NCI-H774 (cell line): ENCODE measurements at places on chromosomes 6 and 20.

DNA sequence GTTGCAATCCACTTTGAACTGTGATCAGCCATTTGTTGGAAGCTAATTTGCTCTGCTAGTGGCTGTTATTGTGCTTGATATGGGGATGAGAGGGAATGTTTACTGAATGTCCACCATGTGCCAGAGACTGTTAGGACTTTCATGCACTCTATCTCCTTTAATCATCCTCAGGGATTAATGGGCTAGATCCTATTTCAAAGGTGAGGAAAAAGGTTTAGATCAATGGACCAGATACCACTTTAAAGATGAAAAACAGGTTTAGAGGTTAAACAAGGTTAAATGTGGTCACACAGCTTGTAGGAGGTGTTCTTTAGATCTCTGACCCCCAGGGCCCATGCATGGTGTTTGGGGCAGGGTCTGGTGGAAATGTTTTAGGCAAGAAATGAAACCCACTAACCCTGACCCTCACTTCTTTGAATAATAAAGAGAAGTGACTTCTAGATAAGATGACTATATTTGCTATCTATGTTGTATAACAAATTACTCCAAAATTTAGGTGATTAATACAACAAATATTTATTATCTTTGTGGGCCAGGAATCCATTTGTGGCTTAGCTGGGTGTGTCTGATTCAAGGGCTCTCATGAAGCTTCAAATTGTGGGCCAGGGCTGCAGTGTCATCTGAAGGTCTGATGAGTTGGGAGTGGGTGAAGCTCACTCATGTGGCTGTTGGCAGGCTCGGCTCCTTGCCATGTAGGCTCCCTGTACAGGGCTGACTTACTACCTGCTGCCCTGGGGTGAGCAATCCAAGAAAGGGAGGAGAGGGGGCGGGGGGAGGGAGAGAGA lies 127.8 kb upstream of the FOXA2 start:
- DNase-seq = no peak

GRCh38 chr6:20211941-20212391 lies 303 bp downstream of the MBOAT1 start:
- peak; percentile 46 for DNase-seq

GRCh38 chr20:8964959-8965562 lies 103.8 kb upstream of the PLCB4 start:
- DNase-seq = no peak

GRCh38 chr6:169937389-169938261 lies 186.2 kb downstream of the ERMARD start:
- no peak for DNase-seq

- no peak for DNase-seq
These were observed 92.5 kb downstream of the SLC24A3 start for GRCh38 chr20:19304886-19305415.

- no peak for DNase-seq
These were observed 512.6 kb downstream of the LMBRD1 start for GRCh38 chr6:69284176-69284730.

DNA sequence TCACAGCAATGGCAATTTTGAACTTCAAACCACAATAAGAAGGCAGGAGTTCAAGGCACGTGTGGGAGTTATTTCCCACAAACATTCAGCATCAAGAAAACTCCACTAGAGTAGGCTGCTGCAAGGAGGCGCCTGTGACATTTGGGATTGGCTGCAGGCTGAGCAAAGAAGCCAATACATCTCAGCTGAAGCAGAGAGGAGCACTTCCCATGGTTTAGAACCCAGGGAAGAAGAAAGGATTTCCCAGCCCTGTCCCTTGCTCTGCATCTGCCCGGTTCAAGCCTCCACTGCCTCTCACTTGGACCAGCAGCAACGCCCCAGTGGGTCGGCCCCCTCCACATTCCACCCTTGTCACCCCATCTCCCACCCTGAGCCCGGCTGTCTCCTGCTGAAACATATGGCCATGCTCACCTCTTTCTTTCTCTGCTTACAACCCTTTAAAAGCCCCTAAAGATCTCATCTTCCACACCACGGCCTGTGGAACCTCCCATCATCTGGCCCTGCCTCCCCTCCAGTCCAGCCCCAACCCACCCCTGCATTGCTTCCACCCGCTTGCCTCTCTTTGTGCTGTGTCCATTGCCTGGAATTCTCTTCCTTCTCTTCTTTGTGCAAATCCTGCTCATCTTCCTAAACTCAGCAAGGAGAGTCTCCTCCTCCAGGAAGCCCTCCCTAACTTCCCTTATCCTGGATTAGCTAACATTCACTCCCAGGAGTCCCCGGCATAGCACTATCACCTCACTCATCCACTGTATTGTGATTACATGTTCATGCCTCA lies 128.3 kb downstream of the ANKRD60 start:
- no peak for DNase-seq

DNA sequence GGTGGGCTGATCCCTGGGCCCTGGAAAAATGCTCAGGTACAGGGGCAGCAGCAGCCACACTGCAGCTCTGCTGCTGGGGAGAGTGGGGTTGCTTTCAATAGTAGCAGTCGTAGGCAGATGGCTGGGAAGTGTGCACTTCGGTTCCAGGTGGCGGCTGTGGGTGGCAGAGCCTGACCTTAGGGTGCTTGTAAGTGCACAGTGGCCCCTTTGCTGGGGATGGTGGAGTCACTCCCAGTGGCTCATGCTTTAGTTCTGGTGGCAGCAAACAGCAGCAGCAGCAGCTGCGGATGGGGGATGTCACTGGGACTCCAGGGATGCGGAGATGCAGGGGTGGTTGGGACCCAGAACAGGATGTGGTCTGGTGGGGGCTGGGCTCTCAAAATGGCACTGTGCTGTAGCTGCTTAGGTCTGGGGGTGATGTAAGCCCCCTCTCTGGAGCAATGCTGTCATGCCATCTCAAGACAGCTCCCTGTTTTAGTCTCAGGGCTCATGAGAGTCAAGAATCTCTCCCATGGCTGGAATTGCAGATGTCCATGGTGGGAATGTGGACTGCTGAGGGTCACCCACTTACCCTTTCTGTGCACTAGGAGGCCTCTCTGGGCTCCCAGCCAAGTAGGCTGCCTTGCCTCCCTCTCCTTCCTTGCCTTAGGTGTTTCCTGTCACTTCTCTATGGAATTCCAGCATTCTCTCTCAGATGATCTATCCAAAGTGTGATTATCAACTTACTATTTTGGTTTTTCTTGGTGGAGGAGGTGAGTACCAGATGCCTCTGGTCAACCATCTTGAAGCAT lies 146.7 kb upstream of the SLC22A23 start:
- no peak for DNase-seq

GRCh38 chr6:16318538-16318937 lies 80.2 kb downstream of the GMPR start:
- no peak for DNase-seq

GRCh38 chr6:43331891-43332290 lies 23.3 kb upstream of the CRIP3 start:
- no peak for DNase-seq

DNA sequence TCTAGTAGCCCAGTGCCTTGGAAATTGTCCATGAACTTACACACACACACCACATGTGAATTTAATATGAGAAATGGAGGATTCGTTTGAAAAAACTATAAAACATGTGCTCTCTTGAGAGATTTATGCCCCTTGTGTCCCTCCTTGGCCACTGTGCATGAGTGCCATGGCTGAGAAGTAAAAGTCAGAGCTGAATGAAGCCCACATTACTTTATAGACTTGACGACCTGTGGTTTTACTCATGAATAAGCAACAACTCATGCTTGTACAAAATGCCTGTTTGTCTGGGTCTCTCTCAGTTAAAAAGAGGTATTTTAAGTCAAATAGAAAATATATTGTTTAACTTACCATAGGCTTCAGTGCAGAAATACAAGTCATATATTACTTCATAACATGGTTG lies 102.7 kb downstream of the KCNQ5 start:
- no peak for DNase-seq

GRCh38 chr6:26531897-26532296 lies 6.3 kb upstream of the HMGN4 start:
- no peak for DNase-seq

GRCh38 chr20:57898332-57898731 lies 188.5 kb upstream of the PMEPA1 start:
- no peak for DNase-seq
